Renal cortex interstitium (tissue), 15 donors: ENCODE measurements at places on chromosomes 12 and 14.

DNA sequence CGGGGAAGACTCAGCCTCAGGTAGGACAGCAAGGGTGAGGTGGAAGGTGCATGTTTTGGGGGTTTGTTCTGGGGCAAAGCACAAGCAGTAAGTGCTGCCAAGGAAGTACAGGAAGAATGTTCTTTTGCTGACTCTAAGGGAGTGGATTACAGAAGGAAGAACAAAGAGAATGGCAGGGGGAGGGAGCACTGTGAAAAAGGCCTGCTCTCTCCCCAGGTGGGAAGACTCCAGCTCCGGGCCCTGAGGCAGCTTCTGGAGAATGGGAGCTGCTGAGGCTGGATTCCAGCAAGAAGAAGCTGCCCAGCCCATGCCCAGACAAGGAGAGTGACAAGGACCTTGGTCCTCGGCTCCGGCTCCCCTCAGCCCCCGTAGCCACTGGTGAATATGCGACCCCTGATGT lies 7.0 kb upstream of the PFDN5 start:
- no peak for DNase-seq

DNA sequence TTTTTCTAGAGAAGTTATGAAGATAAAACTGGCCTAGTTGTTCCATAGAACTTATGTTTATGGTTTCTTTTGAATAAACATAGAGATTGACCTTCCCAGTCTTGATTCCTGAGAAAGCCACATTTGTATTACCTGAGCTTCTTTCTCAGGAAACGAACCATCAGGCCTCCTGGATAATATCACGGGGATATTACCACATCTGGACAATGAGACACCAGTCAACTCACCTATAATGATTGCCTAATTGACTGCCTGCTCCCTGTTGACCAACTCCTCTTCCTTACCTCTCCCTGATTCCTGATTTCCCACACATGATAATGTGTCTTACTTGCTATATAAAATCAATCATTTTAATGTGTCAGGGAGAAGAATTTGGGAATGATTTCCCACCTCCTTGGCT lies 822.7 kb downstream of the LRFN5 start:
- DNase-seq = no peak

GRCh38 chr14:68566075-68566474 lies 226.8 kb downstream of the ZFP36L1 start:
- DNase-seq = no peak

- DNase-seq = no peak
Observed at GRCh38 chr14:98227727-98228111, 1044.3 kb downstream of the BCL11B start.

GRCh38 chr12:117347588-117347987 lies 13.8 kb downstream of the NOS1 start:
- no peak for DNase-seq

DNA sequence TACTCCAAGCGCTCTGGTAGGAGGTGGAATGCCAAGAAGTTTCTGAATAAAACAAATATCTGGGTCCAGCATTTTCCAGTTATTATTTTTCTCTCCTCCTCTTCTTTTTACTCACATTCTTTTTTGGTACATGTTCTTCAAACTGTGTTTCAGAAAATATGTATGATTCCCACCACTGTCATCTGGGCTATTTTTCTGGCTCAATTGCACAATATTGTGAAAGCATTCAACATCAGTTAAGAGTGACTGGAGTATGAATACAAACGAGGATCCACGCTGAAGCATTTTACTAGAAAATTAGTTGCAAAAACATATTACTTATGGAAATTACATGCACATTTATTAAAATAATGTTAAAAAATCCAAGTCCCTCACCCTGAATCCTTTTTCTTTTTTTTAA lies 61.5 kb downstream of the KCNMB4 start:
- no peak for DNase-seq
